ENCODE measurements at places on chromosomes 13 and 19.
A peak's percentile ranks its signal among the peaks of the same experiment; 100 is the strongest.

DNA sequence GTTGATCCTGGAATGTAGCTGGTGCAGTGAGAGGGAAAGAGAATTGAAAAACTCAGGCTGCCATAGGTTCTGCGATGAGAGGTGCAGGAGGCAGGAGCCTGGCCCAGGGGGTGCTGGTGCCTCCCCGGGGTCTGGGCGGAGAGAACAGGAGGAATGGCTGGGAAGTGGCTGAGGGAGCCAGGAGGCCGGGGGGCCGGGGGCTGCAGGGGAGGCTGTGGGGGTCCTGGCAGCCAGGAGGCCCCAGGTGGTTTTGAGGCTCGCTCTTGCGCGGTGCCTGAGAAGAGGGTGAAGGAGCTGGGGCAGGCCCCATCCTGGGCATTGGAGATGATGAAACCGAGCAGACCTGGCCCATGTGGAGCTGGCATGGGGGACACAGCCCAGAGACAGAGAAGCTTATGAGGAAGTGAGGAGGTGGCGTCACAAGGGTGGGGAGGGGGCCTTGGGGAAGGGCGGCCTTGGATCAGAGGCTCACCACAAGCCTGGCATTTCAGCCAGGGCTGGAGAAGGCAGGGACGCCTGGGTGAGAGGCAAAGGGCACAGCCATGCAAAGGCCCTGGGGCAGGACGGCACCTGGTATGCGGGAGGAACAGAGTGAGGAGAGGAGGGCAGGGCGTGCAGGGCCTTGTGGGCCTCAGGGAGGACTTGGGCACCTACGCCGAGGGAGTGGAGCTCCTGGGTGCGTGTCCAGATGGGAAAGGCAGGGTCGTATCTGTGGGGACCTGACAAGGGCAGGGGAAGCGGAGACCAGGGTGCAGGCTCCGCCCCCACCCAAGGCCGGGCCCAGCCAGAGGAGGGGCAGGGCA is 1.3 kb upstream of the TEKTIP1 start:
- no peak for DNase-seq

DNA sequence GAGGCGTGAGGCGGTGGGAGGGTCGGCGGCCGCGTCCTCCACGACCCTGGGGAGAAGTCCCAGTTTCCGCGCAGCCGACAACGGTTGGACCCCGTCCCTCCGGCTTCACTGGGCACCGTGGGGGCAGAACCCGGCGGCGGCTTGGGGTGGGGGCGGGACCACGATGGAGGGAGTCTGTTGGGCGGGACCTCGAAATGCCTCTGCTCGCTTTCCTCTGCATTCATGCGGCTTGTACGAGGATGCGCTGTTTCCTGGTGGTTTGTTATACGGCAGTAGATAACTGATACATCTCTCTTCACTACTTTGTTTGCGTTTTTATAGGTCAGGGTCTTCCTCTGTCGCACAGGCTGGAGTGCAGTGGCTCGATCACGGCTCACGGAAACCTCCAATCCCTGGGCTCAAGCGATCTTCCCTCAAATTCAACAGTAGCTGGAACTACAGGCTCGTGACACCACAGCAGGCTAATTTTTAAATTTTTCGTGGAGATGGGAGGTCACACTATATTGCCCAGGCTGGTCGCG is 24.6 kb upstream of the ZNF846 start:
- DNase-seq = no peak

- no peak for DNase-seq
Measured at GRCh38 chr19:45045671-45046353, 7.0 kb downstream of the CLASRP start.

GRCh38 chr19:1756264-1756663 is 3.0 kb downstream of the ONECUT3 start:
- no peak for DNase-seq

DNA sequence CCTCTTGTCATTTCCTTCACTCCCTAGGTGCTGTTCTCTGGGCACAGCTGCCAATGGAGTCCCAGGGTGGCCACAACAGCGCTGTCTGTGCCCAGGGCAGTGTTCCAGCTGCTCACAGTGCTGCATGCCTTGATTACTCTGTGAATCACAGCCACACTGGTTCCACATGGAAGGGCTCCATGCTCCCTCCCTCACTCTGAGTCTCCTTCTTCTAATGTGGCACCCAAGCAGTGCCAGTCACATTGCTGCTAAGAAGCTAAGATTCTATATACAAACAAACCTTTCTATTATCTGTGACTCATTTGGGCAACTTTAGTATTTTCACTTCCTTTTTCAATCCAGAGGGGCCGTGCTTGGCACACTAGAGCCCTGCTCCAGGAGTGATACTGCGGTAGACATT is 248.7 kb downstream of the TDRD3 start:
- DNase-seq = no peak

DNA sequence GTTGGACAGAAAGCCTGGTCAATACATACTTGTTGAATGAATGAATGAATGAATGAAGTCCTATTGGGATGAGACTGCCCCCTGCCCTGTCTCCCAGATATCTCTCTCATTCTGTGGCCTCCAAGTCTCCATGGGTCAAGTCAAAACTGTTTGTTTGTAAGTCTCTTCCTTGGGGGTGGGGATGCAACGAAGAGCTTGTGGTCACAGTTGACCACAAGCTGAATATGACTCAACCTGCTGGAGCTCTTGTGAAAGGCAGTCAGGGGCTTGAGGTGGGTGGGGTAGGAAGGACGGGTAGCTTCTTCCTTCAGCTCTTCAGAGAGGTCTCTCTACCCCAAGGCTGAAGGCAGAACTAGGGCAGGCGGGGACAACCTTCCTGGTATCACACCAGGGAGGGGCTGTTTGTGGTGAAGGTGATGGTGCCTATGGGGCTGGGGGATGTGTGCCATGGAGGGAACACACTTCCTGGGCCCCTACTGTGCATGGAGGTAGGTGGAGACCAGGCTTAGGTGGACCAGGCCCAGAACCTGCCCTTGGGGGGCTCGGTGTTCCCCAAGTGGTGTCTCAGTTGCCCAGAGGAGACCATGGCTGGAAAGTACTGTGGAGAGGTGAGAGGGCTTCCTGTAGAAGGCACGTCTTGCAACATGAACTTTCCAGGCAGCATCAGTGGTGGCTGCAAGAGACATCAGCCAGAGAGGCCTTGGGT is 8.0 kb downstream of the MYO1F start:
- peak; percentile 78 for DNase-seq

DNA sequence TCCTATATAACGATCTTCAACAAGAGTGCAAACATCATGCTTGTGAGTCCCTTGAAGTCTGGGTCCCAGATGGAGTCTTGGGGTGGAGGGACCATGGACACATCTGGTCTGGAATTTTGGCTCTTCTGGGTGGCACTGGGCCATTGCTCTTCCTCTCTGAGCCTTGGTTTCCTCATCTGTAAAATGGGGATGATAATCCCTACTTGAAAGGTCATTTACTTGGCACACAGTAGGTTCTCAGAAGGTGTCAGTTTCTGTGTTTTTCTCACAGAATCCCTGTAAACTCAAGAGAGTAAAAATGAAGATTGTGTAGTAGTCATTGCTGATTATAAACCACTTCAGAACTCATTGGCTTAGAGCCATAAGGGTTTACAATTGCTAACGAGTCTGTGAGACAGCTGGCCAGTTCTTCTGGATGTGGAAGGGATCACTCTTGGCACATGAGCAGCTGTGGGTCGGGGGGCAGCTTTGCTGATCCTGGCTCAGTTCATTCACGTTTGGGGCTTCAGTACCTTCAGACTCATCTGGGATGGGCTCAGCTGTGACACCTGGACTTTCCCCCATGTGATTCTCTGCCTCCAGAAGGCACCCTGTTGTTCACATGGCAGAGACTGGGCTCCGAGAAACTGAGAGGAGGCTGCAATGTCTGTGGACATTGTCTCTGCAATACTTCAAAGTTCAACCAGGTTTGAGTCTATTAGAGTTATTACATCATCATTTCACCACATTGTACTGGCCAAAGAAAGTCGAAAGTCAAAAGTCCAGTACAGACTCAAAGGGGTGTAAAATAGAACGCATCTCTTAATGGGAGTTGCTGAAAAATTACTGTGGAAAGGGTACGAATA is 7.8 kb downstream of the CYP4F12 start:
- DNase-seq = no peak

DNA sequence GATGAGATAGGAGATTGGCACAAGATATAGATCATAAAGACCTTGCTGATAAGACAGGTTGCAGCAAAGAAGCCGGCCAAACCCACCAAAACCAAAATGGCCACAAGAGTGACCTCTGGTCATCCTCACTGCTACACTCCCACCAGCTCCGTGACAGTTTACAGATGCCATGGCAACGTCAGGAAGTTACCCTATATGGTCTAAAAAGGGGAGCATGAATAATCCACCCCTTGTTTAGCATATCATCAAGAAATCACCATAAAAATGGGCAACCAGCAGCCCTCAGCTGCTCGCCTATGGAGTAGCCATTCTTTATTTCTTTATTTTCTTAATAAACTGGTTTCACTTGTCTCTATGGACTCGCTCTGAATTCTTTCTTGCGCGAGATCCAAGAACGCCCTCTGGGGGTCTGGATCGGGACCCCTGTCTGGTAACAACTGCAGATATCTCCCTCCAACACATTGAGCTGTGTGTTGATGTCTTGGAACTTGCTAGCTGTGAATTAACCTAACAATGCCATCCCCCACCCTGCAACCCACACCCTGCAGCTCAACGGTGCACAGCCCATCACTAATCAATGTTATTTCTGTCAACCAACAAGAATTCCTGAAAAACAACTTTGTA is 27.1 kb upstream of the GRTP1 start:
- no peak for DNase-seq

DNA sequence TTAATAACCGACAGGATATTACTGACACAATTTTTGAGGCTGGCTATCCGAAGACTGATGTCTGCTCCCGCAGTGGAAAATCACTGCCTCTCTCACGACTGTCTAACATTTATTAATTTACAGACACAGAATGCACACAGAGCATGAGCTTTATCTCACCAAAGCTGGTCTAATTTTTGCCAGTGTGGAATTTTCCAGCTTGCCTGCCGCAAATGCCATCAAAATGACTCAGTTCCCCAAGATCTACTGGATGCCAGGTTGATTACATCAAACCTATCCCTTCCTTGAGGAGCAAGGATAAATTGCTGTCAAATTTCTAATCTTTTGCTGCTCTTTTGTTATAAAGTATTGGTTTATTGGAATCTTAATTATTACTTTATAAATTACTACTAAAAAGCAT is 1775.1 kb upstream of the PCDH20 start:
- DNase-seq = peak; percentile 22

GRCh38 chr13:46571189-46571908 is 18.4 kb downstream of the LRCH1 start:
- no peak for DNase-seq

GRCh38 chr13:110125613-110126272 is 181.2 kb downstream of the COL4A1 start:
- no peak for DNase-seq

DNA sequence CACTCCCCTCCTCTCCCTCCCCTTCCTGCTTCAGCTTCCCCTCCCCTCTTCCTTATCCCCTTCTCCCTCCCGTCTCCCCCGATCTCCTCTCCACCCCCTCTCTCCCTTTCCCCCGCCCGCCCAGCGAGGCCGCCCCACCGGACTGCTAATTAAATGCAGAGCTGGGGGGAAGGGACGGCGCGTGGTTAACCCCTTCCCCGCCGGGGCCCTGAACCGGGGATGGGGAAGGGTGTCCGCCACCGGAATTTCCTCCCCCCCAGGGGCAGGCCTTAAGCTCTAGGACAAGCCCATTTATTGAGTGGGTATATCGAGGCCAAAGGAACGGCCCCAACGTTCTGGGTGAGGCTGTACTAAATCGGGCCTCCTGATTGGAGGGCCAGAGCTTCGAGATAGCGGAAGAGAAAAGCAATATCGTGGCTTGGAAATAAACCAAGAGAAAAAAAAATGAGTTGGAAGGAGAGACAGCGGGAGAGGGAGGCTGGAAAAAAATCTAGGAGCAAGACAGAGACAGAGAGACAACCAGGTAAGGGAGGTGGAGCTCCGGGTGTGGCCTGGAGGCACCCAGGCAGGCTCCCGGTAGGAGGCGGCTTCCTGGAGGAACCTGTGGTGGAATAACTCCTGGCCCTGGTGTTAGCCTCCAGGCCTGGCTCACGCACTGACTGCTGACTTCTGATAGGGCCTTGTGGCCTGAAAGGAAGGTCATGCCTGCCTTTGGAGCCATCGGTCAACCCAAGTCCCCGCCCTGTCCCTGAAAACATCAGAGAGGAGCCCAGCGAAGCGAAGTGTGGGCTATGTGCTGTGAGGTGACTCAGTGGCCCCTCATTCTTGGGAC is 11.6 kb upstream of the JUND start:
- DNase-seq = peak; percentile 71

GRCh38 chr19:12187625-12188024 is 24.7 kb downstream of the ZNF136 start:
- DNase-seq = no peak

GRCh38 chr13:23642110-23642509 is 71.9 kb downstream of the TNFRSF19 start:
- DNase-seq = no peak

GRCh38 chr19:32682317-32682716 is 6.7 kb downstream of the RGS9BP start:
- DNase-seq = no peak

- DNase-seq = no peak
Measured at GRCh38 chr19:35357867-35358573, at the start of gene FFAR3. Gene FFAR3 (plus strand): TSS chr19:35358460. CDS start chr19:35358891, 431 bp downstream.

DNA sequence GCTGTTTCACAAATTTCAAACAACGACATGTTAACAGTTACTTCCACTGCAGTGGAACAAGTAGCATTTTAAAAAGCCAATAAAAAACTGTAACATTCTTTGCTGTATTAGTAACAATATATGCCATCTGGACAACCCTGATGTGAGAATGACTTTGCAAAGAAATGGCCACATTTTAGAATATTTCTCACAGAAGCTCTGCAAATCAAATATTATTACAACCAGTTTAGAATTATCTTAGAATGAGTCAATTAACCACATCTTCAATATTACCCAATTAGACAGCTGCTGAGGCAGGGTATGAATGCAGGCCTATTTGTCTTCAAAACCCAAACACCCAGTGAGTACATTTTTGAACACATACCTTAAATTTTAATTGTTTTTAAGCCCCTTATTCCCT is 3.2 kb downstream of the ZNF699 start:
- peak; percentile 25 for DNase-seq

DNA sequence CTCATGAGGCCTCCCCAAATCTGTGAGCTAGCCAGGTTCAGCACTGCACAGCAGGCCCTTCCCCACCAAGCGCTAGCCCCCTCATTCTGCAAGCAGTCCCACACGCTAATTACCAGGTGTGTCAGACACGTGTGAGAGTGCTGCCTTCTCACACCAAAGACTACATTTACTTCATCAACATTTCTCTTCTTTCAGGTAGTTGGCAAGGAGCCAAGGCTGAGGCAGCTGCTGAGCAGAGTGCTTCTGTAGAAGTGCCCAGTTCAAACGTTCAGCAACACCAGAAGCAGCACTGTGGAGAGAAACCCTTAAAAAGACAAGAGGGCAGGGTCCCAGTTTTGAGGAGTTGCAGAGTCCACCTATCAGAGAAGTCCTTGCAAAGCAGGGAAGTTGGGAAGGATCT is 6.4 kb downstream of the ZNF773 start:
- DNase-seq = no peak

Measured in HTR-8/SVneo (cell line).